ENCODE measurements at places on chromosomes 12 and 14.

DNA sequence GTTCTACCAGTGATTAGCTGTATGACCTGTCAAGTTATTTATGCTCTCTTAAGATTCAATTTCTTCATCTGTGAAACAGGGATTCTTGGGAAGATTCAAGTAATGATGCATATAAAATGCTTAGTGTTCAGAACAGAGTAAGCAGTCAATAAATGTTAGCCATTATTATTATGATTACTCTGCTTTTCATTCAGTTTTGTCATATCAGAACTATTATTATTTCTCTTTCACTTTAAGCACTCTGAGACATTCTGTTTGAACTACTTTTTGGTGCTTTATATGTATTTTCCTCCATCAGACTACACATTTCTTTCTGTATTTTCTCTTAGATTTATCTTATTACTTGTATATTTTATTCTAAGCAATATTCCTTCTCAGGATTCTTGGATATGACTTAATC lies 81.2 kb downstream of the CFAP54 start:
- no peak for DNase-seq

GRCh38 chr12:31324116-31324844 lies 1.7 kb downstream of the SINHCAF start:
- peak; percentile 64 for DNase-seq

DNA sequence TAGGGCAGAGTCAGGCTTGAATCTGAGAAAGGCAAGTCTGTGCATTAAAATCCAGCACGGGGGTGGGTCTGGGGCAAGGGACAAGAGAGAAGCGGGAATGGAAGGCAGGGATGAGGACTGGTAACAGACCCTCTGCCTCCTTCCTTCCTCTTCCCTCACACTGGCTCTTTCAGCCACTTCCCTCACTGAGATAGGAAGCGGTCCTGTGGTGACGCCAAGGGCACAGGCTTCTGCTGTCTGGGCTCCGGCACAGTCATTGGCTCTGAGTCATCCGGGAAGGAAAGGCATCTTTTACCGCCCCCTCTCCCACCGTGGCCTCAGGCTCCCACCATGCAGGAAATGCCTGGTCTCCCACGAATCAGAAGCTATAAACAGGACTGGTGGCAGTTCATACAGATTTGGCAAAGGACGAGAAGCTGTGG lies 70.2 kb downstream of the ETV6 start:
- DNase-seq: no peak

DNA sequence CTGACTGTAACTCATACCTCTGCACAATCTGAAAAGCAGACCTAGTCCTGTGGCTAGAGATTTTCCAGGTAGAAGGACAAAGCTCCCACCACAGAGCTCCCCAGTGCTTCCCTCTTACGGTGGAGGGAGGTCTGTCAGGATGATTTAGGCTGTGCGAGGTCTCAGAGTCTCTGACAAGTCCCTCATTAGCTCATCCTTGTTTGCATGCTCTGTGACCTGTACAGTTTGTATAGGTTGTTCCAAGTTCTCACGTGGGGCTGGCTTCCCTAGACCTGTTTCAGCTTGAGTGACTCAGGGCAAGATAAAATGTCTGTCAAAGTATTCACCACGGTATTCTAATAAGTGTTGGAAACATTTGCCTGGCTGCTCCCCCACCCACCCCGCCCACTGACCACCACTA lies 34.8 kb downstream of the ASCL1 start:
- DNase-seq: no peak

GRCh38 chr12:54412786-54413185 lies 6.3 kb downstream of the ITGA5 start:
- no peak for DNase-seq

- DNase-seq: no peak
Observed at GRCh38 chr14:104467641-104468040, 111.9 kb upstream of the C14orf180 start.

- DNase-seq: no peak
Observed at GRCh38 chr12:65828711-65829339, 4.5 kb downstream of the HMGA2 start.

GRCh38 chr14:61139006-61139599 lies 142.0 kb downstream of the TMEM30B start:
- no peak for DNase-seq

DNA sequence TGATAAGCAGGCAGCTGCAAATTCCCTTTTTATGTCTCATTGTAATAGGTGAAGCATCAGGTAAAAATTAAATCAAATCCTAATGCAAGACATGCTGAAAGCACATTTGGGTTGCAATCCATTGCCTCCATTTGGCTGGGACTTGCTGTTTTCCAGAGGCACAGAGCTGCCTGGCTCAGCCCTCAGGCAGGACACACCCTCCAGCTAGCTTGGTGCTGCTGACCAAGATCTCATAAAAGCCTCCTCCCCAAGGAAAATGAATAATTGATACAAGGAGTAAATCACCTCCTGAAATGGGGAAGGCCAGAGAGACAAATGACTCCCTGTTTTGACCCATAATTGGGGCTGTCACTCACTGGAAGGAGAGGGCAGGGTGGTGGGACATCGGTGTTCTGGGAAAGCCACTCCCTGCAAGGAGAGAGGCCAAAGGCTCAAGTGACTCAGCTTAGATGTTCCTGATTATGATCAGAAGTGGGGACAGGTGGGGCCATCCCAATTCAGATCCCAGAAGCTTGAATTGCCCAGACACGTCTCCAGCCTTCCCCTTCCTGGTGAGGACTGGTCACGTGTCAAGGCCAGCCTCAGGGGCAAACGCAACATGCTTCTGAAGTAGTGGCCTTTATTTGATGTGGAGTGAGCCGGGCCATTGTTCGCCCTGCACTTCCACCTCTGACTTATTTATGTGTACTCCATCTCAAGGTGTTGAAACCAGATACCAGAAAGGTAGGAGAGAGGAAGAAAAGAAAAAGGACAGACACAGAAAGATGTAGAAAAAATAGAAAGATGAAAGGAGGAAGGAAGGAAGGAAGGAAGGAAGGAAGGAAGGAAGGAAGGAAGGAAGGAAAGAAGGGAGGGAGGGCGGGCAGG lies 773.7 kb downstream of the BCL11B start:
- DNase-seq: no peak

GRCh38 chr12:24853588-24853987 lies 95.3 kb downstream of the BCAT1 start:
- no peak for DNase-seq

DNA sequence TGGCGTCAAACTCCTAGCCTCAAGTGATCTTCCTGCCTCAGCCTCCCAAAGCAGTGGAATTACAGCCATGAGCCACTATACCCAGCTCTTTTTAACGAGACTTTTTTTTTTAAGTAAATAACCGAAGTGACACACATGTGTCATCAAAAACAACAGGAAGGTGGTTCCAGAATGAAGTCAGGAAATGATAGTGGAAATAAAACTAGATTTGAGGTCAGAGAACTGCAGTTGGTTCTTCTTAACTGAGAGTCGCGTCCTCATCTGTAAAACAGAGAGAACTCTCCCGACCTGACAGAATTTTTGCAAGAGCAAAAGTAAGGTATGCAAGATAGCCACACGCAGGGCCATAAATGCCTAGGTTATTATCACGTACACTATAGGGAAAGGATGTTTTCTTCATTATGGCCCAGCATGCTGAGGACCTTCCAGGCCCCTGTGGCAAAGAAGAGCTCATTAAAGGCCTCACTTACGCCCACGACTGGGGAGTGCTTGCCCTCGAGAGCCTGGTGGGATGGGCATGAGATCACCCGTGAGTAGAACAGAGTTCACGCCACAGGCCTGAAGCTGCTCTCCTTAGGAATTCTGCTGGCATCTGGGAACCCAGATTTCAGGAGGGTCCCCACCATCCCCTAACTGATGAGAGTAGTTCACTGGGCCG lies 67.2 kb downstream of the SCARB1 start:
- DNase-seq: no peak

GRCh38 chr12:55692631-55693322 lies 14.9 kb downstream of the ITGA7 start:
- DNase-seq: no peak

- no peak for DNase-seq
Observed at GRCh38 chr12:99135376-99135775, 490.3 kb downstream of the APAF1 start.

All from NCI-H526 treated with DMSO at 0.1 percent for 48 hours (cell line).